NCI-H187 treated with DMSO at 0.1 percent for 48 hours (cell line): ENCODE measurements at places on chromosomes 13 and 19.

GRCh38 chr19:8648240-8648639 lies 17.8 kb downstream of the NFILZ start:
- DNase-seq = no peak

GRCh38 chr19:41426952-41427646 lies at the start of gene B3GNT8:
Gene B3GNT8, minus strand, starts transcription at chr19:41427374. Its CDS starts 596 bp downstream, at chr19:41426778.
- peak; percentile 83 for DNase-seq

DNA sequence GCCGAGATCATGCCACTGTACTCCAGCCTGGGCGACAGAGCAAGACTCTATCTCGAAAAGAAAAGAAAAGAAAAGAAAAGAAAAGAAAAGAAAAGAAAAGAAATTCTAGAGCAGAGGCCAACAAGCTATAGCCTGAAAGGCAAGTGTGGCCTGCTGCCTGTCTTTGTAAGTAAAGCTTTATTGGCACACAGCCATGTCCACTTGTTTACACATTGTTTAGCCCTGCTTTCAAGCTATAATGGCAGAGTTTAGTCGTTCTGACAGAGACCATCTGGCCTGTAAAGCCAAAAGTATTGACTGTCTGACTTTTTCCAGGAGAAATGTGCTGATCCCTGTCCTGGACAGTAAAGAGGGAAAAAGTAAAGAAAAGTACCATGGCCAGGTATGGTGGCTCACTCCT lies 18.3 kb downstream of the NWD1 start:
- DNase-seq = no peak

DNA sequence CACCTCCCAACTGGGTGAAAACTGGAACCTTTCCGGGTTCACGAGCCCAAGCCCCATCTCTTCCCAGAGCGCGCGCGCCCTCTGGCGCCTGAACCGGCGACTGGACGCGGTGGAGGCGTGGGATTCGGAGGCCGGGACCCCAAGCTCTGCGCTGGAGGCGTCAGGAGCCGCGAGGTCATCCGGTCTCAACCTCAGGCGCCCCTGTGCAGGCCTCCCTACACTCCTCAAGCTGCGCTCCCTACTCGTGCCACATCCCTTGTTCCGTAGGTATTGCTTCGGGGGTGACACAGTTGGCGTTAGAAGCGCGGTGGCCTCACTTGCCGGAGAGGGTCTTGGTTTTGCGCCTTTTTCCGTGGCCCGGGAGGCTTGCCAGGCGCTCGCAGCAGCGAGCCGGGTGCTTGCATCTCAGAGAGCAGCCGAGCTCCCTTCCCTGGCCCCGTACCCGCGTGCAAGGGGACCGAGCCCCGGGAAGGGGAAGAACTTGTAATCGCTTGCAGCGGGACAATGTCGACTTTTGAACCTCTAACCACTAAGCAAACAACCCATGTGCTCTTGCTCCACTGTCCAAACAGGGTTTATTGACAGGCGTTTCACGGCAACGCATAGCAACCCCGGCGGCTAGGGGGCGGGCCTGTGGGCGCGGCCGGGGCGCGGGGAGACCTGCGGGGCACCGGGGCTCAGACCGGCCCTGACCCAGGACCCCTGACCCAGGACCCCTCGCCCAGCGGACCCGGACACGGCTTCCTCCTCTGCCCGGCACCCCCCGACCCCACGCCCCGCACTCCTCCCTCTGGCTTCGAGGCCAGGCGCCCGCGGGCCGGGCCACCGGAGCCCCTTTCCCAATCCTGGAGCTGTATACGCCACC lies 8.5 kb downstream of the CDX2 start:
- no peak for DNase-seq

DNA sequence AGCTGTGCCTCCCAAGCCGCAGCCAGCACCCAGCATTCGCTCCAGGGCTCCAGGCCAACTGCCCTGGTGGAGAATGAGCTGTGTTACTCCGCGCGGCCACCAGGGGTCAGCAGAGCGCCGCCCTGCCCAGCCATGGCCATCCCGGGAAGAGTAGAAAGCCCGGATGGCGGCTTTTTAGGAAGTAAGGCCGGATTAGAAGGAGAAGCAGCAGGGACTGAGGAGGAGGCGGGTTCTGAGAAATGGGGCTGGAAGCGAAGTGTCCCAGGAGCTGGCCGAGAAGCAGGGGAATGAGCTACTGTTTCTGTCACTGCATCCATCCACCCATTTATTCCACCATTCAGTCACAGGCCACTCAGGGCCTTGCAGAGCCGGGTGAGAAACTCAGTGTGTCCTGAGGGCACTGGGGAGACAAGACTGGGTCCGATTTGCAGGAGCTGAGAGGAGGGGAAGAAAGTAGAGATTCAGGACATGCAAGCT lies 6.6 kb upstream of the NPAS1 start:
- DNase-seq = no peak

- DNase-seq = no peak
Measured at GRCh38 chr13:53694814-53695532, 666.4 kb downstream of the OLFM4 start.

DNA sequence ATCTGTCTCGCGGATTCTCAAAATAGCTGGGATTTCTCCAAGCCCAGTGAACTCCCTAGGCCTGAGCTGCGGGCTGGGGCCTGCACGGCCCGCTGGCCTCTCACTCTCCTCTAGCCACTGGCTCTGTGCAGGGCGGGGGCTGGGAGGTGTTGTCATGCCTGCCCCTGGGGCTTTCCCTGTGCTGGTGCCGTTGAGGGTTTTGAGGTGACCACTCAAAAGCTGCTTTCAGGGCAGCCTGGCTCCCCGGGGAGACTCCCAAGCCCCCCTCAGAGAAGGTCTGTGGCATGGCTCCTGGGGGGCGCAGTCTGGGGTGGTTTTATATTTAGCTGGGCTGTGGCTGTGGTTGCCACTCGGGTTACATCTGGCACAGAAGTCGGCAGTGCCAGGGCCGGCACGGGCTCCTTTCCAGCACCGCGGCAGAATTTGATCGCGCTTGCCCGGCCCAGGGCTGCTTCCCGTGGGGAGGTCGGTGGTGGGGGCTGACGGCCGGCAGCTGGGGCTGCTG lies 10.0 kb downstream of the NDUFB7 start:
- DNase-seq = no peak

- no peak for DNase-seq
Measured at GRCh38 chr13:49629196-49629938, 1.1 kb downstream of the ARL11 start.

- DNase-seq = no peak
Measured at GRCh38 chr19:15218501-15218900, 13.7 kb downstream of the EPHX3 start.

DNA sequence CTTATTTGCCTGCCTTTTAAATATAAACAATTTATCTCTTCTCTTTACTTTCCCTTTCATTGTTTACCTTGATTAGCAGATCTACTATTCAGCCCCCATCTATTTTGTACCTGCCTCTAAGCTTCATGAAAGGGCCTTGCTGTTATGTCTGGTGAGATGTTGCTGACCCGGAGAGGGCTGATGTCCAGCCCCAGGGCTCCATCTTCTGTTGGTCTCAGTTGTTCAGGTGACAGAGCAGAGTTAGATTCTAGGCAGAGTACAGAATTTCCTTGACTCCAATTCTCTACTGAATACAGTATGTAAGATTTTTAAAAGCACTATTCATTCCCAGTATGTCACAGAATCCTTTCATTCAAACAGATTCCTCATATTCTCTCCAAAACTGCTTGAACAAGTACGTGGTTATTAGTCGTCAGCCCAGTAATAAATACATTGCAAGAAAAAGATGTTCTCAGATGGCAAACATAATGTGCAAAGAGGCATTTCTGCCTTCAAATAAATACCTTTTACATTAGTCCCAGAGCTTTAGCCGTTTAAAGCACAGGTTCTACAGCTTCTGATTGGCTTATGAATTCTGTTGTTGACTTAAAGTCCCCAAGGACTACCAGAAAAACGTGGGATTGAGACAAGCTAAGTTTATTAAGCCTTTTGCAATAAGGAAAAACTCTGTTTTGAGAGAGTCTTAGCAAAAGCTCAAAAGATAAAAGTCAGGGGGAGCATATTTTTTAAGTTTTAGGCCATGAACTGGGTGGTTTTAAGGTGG lies 159.1 kb downstream of the GPC5 start:
- DNase-seq = no peak

GRCh38 chr13:21971662-21972621 lies 301.1 kb downstream of the FGF9 start:
- DNase-seq = no peak

- DNase-seq = no peak
Measured at GRCh38 chr13:24274452-24275021, 34.8 kb upstream of the C1QTNF9 start.
